Effector CD4-positive, alpha-beta T cell (primary cell): ENCODE measurements at places on chromosomes 2 and 18.

GRCh38 chr2:212644195-212644837, 105.7 kb upstream of the ERBB4 start:
- DNase-seq: no peak

DNA sequence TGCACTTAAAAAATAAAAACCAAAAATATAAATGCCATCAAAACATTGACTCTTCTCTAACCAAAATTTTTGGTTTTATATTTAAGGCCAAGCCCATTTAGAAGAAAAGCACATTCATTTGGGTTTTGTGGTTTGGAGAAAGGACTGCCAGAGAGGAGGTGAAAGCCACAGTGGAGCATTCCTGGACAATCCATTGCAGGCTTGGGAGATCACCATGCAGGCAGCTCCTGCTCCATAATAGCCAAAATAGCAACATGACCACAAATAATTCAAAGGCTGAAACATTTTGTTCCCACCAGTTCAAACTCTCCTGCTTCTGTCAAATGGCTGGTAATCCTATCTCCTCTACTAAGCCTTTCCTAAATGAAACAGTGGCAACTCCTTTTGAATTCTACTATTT, 73.5 kb downstream of the GALNT3 start:
- DNase-seq: no peak

DNA sequence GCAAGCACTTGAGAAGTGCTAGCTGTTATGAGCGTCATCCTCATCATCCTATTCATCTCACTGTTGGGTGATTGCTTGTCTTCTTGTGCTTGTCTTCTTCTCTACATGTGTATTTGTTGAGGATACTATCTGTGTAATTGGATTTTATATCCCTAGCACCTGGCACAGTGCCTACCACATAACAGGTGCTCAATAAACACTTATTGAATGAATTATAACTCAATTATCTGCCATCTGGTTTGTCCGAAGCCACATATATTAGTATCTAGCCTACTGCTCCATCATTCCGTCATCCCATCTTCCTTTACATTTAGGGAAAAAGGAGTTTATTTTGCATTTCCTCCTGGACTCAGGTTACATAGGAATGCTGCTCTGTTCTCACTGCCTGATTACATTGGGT, 330.4 kb upstream of the ETAA1 start:
- no peak for DNase-seq

- DNase-seq: no peak
These were observed 75.8 kb downstream of the GRB14 start for GRCh38 chr2:164545484-164545883.

GRCh38 chr2:152782171-152782570, 63.8 kb downstream of the ARL6IP6 start:
- DNase-seq: no peak

GRCh38 chr2:240962300-240963064, 35.9 kb upstream of the SNED1 start:
- peak; percentile 1 for DNase-seq

GRCh38 chr2:135256531-135257260, 204.6 kb downstream of the RAB3GAP1 start:
- no peak for DNase-seq

DNA sequence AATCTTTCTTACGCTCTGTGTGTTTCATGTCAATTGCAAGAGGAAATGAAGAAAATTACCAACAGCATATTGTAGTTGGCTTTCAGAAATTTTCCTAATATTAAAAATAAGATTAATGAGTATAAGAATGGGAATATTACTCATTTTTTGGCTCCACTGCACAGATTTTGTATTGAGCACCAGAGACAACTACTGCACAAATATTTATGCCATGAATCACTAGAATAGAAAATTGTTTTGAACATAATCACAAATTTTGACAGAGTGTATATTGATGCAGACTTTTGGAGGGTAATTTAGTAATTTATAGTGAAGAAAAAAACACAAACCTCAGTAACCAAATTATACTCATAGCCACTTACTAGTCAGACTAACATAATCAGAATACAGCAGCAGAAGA, 118.3 kb downstream of the DOK6 start:
- DNase-seq: no peak

DNA sequence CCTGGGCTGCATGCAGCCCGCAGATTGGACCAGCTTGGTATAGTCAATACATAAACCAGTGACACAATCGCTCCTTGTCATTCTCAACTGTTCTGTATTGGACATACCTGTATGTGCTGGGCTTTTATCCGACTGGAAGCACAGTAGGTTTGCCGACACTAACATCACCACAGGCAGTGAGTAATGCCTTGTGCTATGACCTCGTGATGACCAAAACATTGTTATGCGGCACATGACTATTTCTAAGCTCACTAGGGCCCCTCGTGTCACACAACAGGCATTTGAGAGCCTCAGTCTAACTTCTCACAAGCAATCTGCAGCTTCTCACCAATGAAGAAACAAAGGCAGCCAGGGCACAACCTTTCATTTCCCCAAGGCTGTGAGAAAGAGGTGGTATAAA, 320.8 kb downstream of the AFF3 start:
- no peak for DNase-seq

- DNase-seq: no peak
These were observed 81.0 kb upstream of the TMEM17 start for GRCh38 chr2:62586981-62587380.

DNA sequence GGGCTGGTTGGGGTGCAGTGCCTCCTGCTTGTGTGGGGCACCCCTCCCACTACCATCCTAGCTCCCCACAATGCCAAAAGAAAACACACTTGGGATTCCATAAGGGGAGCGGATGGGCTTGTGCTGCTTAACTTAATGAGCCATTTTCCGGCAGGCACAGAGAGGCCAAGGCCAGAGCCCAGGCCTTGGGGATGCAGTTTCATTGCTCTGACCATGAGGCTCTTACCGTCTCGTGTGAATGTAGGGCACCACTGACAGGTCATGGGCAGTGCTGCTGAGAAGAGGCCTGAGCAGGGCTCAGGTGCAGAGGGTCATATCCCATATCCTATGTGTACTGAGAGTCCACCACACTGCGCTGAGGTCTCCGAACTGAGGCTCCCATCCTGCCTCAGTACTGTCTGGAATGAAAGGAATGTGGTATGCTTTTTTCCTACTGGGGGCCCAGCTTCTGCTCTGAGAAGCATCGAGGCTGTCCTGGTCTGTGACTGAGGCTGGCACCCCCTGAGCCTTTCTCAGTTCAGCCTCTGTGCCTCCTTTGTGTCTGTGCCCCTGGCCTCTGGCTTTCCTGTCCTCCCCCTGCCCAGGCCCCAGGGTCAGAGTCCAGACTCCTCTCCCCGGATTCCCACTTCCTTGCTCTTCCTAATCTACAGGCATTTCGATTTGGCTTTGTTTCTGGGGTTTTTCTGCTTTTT, 45.2 kb upstream of the MAPRE3 start:
- no peak for DNase-seq

GRCh38 chr2:32478889-32479620, 122.2 kb downstream of the BIRC6 start:
- DNase-seq: no peak

DNA sequence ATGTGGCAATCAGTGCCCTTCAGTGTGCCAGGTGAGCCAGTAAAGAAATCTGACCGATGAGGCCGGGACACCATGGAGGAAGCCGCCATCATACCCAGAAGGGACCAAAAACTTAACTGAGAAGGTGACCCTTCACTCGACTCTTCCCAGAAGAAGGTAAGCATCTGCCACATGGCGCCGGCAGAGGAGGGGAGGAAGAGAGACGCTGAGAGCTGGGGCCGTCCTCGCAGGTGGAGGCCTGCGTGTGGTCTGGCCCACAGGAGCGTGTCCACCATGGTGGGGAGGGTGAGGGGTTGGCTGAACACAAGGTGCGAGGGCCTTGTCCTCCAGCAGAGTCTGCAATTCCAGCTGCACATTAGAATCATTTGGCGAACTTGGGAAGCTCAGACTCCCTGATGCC, 513.1 kb upstream of the RAB6C start:
- DNase-seq: no peak

- no peak for DNase-seq
These were observed 176.8 kb upstream of the GLI2 start for GRCh38 chr2:120558847-120559246.

DNA sequence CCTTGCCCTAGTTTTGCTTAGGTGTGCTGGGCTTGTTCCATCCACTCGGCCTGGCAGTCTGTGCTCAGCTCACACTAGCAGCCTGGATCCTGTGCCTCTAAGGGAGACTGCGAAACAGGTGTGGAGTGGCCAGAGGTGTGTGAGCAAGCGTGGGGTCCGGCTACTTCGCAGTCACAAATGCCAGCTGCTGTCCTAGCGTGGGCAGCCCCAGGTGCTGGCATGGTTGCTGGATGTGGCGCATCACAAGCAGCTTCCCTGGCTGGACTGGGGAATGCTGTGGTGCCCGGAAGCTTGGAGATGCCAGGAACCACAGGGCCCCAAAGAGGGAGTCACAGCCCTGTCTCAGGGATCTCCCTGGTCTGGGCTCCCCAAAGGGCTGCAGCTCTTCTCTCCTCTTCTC, 119.0 kb upstream of the TMEFF2 start:
- DNase-seq: no peak

DNA sequence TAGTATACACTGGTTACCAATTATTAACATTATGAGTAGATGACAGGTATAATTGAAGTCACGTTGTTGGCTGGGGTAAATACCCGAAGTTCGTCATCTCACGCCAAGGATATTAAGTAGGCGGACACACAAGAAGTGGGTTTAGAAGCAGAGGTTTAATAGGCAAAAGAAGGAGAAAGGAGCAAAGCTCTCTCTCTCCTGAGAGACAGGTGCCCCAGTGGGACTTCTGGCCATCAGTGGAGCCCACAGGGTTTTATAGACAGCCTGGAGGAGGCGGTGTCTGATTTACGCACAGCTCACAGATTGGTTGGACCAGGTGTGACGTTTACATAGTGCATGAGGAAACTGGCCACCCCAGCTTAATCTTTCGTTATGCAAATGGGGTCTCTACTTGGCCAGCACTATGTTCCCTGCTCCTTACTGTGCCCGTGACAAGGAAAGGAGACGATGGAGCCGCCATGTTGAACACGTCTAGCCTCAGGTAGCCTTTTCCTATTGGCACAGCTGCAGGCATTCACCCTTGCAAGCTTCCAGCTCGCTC, 128.8 kb upstream of the KYNU start:
- no peak for DNase-seq

- DNase-seq: no peak
These were observed 9.6 kb upstream of the PROM2 start for GRCh38 chr2:95264624-95265023.

DNA sequence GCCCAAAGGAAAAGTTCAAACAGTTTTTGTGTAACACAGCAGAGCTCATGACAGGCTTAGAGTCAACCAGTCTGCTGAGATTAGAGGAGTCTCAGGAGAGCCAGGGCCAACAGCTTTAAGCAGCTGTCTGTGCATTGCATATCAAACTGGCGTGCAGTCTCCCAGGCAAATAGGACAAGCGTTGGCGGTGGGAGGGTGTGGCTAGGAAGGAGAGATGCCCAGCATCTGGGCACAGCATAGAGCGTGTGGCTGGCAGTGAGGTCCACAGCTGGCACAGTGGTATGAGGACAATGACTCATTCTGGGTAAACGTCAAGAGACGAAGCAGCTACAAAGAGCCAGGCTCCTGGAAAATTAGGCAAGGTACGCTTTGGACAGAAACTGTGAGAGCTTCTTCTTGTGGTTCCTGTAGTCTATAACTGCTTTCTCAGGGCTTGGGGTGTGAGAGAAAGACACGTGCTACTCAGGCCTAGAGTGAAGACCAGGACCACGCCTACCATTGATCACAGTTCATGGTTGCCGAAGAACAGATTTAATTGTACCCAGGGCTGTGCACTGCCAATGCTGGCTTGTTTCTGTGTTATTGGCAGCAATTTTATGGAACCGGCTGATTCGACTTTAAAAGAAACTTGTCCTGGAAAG, 14.8 kb downstream of the ZAP70 start:
- no peak for DNase-seq

GRCh38 chr2:226953206-226953605, 117.4 kb downstream of the RHBDD1 start:
- no peak for DNase-seq

DNA sequence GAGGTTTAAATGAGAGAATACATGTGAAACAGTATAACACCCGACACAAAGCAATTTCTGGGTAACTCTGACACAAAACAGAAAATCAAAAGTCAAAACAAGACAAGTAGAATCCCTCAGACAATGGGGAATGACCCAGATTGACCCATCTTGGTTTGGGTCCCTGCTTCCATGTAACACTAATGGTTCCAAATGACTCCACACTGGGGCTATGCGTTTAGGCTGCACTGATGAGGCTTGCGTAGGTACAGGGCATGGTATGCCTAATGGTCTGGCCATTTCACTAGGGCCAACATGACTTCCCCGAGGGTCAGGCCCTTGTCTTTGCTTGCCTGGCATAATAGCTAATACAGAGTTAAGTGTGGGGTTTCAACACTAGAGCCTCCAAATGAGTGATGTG, 27.2 kb upstream of the NFE2L2 start:
- DNase-seq: no peak

- no peak for DNase-seq
These were observed 98.4 kb downstream of the PXDN start for GRCh38 chr2:1645761-1646476.

GRCh38 chr2:54306556-54306955, 50.5 kb upstream of the TSPYL6 start:
- no peak for DNase-seq

- no peak for DNase-seq
These were observed 91.3 kb upstream of the TMEM17 start for GRCh38 chr2:62597323-62597722.

- DNase-seq: no peak
These were observed 58.2 kb upstream of the ZEB2 start for GRCh38 chr2:144578099-144578498.

- DNase-seq: no peak
These were observed 70.8 kb downstream of the QPCT start for GRCh38 chr2:37415128-37415820.

GRCh38 chr2:142131010-142131669, at the start of gene LRP1B:
Gene LRP1B, minus strand, starts transcription at chr2:142131016. Its CDS starts 287 bp downstream, at chr2:142130729.
- no peak for DNase-seq

DNA sequence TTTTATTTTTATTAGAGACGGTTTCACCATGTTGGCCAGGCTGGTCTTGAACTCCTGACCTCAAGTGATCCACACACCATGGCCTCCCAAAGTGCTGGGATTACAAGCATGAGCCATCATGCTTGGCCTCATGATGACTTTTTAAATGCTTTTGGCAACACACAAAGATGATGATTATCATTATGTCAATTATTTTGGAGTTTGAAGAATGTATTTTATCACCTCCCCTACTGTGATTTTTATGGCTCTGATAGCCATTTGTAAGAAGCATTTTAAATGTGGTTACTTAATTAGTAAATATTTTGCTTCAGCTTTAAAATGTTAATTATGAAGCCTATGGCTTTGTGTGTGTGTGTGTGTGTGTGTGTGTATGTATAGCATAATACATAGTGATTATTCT, 45.1 kb upstream of the RAB27B start:
- DNase-seq: no peak
